ELF-1 (cell line): ENCODE measurements at places on chromosomes 5 and 9.

GRCh38 chr5:123538670-123539459 lies 26.9 kb downstream of the CSNK1G3 start:
- DNase-seq: peak; percentile 63

DNA sequence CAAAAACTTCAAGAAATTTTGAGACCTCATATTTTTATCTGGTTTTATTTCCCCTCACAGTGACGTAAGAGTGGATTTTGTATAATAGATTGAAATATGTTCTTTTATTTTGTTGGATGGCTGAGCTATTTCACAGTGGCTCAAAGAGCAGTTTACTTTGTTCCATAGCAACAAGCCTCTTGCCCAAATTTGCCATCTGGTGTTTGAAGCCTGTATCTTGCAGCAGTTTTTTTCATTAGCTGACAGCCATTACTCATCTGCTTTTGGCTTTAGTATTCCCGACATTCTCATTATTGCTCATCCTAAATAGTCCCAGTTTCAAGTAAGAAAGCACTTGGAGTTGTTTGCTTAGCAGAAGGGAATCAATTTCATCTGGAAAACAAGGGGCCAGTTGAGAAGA lies 36.3 kb downstream of the GDA start:
- DNase-seq: no peak

GRCh38 chr5:160456480-160457177 lies 35.0 kb downstream of the PTTG1 start:
- no peak for DNase-seq

DNA sequence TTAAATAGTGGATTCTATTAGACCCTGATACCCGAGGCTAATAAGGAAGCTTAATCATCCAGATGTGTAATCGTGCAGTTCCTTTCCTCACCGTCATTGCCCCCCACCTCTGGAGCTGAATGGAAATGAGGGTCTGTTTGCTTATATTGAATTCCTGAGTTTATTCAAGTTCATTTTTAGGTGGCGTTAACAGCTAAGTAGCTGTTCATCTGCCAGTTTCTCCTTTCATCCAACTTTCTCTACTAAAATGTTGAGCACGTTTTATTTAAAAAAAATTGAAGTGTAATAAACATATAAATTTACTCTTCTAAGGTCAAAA lies 291.0 kb downstream of the DOCK8 start:
- DNase-seq: no peak

DNA sequence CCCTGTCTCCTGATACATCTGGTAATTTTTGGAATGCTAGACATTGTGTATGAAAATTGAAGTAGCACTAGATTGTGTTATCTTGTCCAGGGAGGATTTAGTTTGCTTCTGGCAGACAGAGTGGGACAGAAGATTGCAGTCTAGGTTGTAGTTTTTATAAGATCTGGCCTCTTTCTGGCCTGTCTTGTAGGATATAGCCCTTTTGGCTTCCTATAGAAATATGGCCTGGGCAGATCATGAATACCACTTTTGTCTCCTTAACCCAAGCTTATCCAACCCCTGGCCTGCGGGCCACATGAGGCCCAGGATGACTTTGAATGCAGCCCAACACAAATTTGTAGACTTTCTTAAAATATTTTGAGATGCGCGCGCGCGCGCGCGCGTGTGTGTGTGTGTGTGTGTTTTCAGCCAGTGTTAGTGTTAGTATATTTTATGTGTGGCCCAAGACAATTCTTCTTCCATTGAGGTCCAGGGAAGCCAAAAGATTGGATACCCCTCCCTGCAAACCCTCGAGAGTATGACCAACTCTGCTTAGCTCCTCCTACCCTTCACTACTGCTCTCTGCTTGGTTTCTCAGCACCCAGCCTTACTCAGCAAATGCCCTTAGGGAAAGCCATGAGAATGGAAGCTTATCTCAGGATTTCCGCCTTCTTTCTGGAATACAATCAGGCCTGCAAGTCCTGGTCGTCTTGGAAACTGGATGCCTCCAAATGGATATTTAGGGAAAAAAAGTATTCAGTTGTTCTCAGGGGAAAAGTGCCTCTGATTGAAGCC lies 26.5 kb downstream of the ANKRD33B start:
- peak; percentile 95 for DNase-seq

- peak; percentile 94 for DNase-seq
These were observed 103.8 kb upstream of the LIFR start for GRCh38 chr5:38660194-38660668.

DNA sequence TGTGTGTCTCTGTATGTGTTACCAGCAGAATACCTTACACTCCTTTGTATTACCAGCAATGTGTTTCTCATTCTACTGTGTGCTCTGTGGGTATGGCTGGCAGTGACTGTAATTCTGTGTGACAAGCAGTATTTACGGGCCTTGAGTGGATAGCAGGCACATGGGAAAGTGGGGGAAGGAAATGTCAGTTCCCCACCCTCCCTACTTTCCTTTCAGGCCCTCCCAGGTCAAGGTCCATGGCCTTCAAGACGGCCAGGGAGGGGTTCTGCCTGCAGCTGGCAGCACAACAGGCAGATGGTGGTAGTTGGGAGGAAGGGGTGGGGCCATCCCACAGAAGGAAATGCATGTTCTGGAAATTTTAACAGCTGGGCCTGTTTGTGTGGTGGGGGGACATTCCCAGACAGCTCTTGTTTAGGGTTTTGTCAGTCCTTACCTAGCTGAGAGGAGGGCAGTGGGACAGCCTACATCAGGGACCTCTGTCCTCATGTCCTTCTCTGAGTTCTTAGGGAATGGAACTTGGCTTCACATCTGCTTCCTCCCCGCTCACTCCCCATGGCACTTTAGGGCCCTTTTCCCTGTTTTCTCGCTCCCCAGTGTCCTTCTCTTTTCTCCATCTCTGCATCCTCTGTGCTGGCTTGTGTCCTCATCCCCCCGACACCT lies 14.6 kb upstream of the TNIP1 start:
- no peak for DNase-seq

DNA sequence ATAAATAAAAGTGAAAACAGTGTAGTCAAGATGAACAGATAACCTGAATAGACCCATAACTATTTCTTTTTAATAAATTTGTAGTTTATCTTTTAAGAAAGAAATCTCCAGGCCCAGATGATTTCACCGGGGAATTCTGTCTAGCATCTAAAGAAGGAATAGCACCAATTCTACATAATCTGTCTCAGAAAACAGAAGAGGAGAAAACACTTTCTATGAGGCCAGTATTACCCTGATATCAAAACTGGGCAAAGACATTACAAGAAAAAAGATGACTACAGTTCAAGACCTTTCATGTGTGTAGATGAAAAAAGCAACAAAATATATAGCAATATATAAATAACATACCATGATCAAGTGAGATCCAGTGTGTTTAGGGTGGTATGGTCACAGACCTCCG lies 31.4 kb downstream of the TTC23L start:
- DNase-seq: no peak

DNA sequence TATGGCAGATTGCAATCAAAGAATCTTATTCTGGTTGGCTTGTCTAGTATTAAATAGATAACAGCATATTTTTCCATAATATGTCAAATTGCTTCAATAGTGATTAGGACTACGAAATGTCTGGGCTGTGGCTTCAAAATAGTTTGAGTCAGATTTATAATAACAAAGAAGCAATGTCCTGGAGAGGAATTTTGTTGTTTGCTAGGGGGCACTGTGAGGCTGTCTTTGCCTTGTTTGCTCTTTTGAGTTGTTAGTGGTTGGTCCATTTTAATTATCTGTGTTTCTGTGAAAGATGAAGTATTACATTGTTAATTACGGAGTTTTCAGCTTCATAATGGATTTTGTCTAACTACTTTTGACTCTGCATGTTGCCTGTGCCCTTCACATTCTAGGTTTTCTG lies 713.6 kb downstream of the TLE4 start:
- no peak for DNase-seq

DNA sequence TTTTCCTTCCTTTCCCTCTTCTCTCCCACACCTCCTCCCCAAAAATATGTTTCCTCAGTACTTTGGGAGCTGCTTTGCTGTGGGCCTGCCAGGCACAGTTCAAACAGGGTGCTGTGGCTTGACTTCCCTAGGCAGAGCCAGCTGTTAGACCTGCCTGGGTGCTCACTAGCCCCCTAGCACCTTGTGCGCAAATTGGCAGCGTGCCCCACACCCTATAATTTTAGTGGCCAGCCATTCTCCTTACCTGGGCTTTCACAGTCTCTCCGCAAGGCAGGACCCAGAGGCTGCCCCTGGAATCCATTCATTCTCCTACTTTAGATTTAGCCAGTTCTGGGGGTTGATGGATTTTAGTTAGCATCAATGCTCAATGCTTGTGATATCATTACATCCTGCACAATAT lies 72.3 kb downstream of the ANGPTL2 start:
- no peak for DNase-seq

DNA sequence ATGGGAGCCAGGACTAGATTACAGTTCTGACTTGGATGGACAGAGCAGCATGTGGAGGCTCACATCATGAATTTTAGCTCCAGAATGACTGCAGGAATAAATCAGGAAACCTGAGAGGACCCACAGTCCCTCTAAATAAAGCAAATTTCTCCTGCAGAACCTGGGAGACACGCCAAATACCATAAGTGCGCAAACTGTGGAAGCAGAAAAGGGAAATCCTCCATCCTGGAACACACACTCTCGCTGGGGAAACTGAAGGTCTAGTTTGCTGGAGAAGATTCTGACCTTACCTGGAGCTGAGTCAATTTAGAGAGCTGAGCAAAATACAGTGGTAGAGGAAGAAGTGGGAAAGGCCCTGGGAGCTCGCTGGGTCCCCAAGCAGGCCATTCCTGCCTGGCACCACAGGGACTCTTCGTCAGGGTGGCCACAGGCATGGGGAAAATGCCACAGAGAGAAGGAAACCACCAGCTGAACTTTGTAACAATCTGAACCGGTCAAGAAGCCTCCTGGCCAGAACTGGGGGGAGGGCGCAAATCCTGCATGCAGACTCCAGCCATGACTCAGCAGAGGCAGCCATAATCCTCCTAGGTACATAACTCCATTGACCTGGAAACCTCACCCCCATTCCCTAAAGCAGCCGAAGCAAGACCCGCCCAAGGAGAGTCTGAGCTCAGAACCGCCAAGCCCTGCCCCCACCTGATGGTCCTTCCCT lies 390.9 kb downstream of the LRRC70 start:
- DNase-seq: peak; percentile 10

DNA sequence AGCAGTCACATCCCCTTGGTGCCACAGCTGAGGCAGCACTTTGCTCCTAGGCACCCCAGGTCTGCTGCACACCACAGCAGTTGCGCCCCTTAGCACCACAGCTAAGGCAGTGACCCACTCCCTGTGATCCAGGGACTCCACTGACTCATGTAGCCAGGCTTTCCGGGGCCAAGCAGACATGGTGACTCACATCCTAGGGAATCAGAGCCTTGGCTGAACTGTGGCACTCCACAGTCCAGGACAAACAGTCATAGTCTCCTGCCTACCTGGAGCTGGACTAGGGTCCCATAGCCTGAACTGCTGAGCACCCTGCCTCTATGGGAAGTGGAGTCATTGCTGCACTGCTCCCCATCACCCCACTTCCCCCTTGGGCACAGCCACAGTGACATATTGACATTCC lies 338.7 kb downstream of the NPR3 start:
- DNase-seq: no peak

GRCh38 chr9:134564431-134565170 lies 77.0 kb upstream of the COL5A1 start:
- no peak for DNase-seq

DNA sequence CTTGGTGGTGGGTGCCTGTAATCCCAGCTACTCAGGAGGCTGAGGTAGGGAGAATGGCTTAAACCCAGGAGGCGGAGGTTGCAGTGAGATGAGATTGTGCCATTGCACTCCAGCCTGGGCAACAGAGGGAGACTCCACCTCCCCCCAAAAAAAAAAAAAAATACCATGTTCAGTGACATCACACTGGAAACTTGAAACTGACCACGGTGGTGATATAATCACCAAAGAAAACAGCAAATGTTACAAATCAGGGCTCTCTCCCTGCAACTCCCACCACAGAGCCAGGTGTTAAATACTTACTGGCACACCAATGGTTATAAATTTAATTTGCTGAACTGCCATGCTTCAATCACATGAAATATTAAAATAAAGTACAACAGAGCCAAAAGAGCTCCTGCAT lies 81.4 kb downstream of the ZNF608 start:
- no peak for DNase-seq

GRCh38 chr9:88322906-88323566 lies 65.2 kb upstream of the SPIN1 start:
- DNase-seq: no peak

- DNase-seq: no peak
These were observed 281.5 kb downstream of the EFNA5 start for GRCh38 chr5:107389130-107389774.

DNA sequence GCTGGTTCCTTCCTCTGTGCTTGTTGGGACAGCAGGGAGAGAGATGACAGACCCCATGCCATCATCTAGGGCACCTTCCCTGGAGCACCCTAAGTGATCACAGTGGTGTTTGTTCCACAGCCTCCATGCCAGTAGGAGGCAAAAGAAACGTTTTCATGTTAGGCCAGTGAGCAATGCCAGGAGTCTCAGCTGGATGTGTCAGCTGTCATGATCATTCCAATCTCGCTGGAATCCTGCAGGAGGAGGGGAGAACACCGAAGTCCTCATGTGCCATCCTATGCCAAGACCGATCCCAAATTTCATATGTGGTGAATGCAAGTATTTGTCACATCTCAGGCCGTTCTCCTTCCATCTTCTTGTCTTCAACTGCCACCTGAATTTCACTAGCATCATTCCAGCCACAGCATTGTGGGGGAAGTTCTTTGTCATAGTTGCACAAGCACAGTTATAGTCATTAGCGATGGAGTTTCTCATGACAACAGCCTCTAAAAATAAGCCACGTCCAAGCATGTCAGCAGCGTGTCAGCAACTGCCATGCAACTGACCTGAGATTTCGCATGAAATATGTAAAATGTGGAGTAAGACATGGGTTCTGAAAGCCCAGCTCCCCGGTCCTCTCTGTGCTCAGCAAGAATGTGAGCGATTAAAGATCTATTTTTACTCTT lies 97.2 kb upstream of the DNAH5 start:
- DNase-seq: no peak

DNA sequence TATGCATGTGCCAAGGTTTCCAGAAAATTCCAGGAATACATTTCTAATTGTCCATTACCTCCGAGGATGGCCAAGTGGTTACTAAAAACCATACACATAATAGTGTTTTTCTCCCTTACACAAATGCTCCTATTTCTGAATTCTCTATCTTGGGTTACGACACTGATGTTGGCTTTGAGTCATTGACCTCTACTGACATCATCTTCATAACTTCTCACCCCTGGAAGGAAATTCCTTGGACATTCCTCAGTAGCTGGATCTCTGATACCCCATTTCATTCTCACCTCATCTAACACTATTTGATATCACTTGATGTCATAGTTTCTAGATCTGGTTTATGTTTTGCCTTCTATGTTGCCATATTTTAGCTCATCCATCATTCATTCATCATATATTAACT lies 287.2 kb downstream of the CTNND2 start:
- no peak for DNase-seq

DNA sequence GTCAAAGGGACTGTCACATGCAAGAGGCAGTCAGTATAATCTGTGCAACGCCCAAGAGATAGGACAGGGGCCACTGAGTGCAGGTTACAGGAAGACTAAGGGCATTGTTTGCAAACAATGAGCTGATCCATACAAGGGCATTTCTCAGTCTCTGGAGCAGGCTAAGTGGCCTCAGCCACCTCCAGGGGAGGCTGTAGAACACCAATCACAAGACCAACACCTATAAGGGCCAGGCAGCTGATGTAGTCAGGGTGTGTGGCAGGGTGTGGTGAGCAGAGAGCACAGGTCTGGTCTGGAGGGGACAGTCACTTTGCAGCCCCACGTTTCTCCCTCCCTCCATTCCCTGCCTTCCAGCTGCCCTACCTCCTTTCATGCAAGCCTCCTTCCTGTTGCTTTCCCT lies 83.2 kb upstream of the ADRA1B start:
- no peak for DNase-seq

- DNase-seq: peak; percentile 86
These were observed 76.7 kb downstream of the ARSB start for GRCh38 chr5:78908173-78909061.
